Cortex of kidney (tissue), 1 donor: ENCODE measurements at places on chromosomes 1 and 21.

DNA sequence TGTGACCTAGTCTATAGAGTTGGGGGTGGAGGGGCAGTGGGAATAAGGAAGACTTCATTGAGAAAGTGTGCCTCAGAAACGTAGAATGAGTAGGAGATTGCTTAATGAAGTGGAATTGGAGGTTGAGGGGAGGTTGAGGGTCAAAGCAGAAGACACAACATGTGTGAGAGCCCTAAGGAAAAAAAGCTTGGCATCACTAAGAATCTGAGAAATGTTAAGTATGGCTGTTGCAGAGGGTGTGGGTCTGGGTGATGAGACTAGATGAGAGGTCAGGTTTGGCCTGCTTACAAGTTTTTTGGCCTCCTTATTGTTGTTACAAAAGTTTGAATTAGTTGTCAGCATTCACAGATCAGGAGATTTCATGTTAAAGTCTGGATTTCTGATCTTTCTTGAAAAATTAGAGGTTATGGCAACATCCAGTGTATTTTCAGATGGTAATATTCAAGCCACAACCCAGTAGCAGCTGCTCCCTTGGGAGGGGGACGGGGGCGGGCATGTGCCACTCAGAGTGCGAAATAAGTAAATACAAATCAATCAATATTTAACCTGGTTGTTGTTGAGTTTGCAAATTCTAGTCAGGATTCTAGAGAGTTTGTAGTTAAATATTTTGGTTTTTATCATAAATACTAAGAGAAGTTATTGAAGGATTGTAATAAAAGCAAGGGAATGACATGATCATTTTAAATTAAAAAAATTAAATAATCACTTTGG is 4.3 kb downstream of the MAN1A2 start:
- no peak for DNase-seq

DNA sequence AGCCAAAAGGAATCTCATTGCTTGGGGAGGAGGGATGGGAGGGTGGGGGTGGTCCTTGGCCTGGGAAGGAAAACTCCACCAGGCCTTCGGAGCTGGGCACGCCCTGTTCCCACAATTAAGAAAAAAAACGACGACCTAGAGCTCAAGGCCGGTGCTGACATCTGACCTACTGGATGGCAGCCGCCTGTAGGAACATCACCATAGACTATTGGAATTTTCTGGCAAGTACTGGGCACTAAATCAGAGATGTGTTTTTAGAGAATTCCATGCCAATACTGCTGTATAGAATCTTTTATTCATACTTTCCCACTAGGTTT is 729 bp downstream of the NADK start:
- DNase-seq, result no peak

DNA sequence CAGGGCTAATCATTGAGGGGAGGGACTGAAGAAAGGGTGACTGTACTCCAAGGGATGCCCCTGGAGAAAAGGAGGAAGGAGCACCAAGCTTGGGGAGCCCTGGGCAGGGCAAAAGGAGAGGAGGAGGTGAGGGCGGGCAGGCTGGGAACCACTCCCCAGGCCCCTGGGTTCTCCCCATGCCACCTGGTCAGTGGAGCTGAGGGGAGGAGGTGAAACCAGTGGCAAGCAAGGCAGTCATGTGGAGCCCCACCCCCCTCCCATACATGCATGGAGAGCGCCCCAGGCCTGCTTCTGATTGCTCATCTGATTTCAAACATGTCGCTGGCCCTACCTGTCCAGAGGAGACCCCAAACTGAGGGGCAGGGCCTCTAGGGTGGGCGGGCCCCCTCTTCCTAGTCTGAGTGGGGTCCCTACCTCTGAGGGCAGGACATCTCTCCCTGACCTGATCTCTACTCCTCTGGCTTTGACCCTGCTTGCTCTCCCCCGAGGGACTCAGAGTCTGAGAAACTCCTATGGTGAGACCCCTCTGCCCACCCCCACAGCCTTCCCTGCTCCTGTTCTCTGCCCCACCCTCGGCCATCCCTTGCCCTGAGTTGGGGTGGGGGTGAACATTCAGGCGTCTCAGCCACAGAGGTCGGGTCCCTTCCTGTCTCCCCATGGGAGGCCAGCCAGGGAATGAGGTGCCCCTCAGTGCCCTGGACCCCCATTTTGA is 18.6 kb downstream of the INSRR start:
- no peak for DNase-seq

DNA sequence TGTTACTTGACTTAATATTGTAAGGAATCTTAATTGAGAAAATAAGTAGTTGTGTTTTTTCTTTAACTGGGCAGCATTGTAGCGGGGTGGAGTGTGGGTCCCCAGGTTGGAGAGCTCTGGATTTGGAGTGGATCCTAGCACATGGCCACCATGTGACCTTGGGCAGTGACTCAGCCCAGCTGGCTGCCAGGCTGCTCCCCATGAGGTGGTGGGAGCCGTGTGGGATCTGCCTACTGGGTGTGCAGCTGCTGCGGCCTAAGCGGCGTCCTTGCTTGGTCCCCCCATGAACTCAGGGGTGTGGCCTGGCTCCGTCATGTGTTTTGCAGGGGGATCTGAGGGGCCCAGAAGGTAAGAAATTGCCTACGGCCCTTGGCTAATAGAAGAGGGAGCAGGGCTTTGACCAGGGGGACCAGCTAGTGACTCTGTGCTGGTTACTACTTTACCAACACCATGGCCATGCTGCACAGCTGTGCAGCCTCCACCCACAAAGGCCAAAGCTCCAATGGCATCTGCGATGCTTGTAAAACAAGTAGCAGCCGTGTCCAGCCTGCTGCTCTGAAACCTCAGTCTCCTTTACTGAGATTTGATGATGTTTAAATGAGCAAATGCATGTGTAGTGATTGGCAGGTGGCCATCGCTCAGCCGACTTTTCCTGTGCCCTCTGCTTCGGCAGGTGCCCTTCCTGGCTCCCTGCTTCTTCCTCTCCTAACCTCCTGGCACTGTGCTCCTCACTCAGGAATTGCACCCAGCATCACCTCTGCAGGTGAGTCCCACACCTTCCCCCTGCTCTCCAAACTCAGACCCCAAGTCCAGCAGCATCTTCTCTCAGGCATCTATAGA is 68.3 kb downstream of the ADARB1 start:
- DNase-seq, result no peak

DNA sequence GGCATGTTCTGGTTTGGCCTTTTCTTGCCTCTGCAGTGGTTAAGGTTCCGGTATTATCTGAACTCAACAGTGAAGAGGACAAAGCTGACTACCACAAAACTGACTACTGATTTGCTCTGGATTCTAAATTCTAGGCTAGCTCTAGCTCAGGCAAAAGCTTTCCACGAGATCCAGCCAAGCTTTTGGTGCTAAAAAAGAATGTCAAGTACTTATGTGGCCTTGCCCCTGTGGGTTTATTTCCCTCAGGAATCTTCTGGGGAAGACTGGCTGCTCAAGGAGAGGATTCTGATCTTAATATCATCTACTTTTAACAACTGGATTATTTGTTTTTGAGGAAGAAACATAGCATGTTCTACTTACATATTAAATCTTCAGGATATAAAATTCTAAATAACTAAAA is 26.1 kb upstream of the MTMR11 start:
- DNase-seq, result no peak

DNA sequence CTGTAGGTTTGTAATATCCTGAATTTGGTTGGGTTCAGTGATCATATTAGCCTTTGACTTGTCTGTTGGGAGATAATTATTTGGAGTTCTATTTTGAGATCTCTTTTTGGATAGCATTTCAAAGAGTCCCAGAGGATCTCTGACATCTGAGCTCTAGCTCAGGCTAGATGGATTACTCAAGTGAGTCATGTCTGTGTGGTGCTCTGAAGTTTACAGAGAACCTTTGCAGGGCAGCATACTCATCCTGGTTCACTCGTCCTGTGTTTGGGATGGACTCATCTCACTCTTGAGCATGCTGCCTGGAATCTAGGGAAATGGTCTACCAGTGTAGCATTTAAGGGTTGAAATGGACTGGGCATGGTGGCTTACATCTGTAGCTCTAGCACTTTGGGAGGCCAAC is 29.4 kb upstream of the BMP8A start:
- no peak for DNase-seq

DNA sequence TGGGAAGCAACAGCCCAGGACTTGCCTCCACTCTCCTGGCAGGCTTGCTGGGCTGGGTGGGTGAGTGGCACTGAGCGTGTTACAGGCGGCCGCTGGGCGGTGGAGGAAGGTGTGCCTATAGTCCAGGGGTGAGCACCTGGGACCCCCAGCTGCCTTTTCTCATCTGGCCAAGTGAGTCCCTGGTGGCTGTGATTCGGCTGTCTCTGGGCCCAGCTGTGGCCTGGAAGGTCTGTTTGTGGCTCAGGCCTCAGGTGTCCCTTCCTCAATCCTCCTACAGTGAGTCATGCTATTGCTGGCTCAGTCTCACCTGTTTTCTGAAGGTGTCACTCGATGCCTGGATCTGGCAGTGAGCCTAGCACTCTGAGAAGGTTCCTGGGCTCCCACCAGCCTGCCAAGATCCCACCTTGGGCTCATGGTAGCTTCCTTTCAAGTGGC is 564.2 kb downstream of the PTPRU start:
- no peak for DNase-seq

DNA sequence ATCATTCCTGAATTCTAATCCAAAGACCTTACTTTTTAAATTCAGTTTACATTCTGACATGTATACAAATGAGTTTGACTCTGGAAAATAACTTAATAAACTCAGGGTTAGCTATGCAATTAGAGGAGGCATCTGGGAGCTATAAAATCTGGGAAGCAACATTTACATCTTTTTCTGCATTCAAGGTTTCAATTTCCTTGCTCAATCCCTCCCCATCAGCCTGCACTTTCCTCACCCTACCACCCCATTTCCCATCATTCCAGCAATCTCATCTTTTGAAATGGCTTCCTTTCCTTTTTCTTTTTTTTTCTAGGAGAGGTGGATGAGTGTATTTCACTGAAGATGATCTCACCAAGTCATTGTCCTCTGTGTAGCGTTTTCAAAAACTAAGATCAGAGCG is 65.3 kb upstream of the BEND5 start:
- DNase-seq, result no peak

- no peak for DNase-seq
Observed at GRCh38 chr1:10917513-10918454, 94.7 kb upstream of the TARDBP start.
